Epithelial cell of prostate (primary cell): ENCODE measurements at places on chromosomes 13 and 19.

DNA sequence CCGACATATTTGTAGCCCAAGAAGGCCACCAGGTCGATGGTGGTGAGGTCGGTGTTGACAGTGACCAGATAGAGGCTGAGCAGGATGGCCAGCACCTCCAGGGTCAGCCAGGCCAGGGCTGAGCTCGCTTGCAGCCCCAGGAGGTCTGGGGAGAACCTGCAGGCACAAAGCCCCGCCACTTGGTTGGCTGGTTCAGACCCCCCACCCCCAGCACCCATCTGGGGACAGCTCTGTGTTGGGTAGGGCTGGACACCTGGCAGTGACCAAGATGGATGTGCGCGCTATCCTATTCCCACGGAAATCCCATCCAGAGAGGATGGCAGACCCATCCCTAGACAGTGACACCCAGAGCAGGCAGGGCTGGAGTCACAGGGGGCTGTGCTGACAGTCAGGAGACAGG, 3.5 kb downstream of the C19orf33 start:
- no peak for DNase-seq

- no peak for DNase-seq
Observed at GRCh38 chr13:63408331-63409189, 1992.9 kb upstream of the PCDH20 start.

GRCh38 chr13:40336228-40337221, 329.9 kb downstream of the FOXO1 start:
- no peak for DNase-seq

DNA sequence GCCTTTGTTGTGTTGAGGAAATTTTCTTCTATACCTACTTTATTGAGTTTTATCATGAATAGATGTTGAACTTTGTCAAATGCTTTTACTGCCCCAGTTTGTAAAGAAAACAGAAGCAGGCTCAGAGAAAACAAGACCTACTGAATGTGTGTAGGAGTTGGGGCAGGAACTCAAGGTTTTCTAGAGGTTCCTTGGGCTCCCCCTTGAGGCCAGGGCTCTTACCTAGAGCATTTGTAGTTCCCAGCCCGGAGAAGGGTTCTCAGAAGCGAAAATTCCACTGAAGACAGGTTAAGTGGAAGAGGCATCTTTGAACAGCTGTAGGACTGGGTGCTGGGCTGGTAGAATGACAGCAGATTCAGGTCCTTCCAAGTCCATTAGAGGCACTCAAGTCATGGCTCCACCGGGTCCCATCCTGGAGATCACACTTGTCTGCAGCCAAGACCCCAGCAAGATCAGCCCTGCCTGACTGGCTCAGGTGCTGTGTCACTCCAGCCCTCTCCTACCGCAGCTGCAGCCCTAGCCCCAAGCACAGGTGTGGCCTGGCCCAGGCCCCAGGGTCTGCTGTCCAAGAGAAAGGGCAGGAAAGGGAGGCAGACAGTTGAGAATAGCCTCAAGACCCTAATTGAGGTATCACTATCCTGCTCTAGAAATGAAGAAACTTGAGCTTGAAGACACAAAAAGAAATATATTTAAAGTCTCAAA, 425.5 kb downstream of the PCDH20 start:
- DNase-seq, result peak; percentile 14

- no peak for DNase-seq
Observed at GRCh38 chr19:39660661-39661060, 4.9 kb downstream of the LGALS16 start.

DNA sequence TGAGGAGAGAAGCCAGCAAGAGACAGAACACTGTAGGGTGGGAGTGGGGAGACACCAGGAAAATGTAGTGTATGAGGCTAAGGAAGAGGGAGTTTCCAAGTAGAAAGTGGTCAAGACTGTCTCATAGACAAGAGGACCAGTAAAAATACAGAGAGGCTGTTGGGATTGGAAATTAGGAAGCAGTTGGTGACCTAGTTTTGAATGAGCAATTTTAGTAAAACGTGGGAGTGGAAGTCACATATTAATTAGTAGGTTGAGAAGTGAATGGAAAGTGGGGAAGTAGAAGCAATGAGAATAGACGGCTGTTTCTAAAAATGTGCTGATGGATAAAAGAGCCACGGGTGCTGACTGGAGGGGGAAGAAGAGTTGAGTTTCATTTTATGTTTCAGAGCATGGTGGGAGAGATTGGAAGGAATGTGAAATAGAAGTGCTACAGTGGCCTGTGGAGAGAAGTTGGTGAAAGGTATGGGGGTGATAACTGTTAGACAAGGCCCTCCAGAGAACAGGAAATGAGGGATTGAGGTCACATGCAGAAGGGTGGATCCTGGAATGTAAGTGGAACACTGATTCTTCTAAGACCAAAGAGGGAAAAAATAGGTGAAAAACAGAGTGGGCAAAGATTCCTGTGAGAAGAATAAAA, 247.3 kb downstream of the MTUS2 start:
- no peak for DNase-seq

DNA sequence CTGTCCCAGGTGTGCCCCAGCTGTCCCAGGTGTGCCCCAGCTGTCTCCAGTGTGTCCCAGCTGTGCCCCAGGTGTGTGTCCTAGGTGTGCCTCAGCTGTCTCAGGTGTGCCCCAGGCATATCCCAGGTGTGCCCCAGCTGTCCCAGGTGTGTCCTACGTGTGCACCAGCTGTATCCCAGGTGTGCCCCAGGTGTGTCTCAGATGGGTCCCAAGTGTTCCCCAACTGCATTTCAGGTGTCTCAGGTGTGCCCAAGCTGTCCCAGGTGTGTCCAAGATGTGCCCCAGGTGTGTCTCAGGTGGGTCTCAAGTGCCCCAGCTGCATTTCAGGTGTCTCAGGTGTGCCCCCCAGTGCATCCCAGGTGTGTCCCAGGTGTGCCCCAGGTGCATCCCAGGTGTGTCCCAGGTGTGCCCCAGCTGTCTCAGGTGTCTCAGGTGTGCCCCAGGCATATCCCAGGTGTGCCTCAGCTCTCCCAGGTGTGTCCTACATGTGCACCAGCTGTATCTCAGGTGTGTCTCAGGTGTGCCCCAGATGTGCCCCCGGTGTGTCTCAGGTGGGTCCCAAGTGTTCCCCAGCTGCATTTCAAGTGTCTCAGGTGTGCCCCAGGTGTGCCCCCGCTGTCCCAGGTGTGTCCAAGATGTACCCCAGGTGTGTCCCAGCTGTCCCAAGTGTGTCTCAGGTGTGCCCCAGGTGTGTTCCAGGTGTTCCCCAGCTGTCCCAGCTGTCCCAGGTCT, 1.3 kb upstream of the GRK1 start:
- DNase-seq, result no peak

GRCh38 chr13:35693134-35693784, 216.8 kb upstream of the MAB21L1 start:
- DNase-seq, result no peak

DNA sequence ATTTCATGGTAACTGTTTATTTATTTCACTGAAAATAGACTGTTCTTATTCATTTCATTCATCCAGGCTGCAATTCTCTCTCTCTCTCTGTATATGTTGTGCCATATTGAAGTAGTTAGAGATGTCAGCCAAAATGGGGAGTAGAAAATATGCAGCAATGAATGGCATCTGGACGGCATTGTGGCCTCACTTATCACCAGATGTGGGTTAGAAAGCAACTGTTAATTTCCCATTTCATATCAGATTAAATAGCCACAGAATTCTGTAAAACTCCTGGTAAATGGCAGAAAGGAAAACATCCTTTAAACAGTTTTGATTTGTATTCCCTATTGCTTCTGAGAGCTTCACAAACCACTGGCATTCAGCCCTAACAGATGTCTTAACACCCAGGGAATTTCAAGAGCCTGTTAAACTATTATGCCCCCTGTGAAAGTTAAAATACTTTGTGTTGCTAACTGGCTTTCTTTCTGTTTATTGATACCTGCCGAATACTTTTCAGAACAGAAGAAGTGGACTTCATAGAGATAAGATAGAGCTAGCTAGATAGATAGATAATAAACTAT, 1763.3 kb upstream of the MIR17HG start:
- DNase-seq, result no peak

GRCh38 chr19:8731428-8732169, 10.2 kb downstream of the OR2Z1 start:
- DNase-seq, result no peak

DNA sequence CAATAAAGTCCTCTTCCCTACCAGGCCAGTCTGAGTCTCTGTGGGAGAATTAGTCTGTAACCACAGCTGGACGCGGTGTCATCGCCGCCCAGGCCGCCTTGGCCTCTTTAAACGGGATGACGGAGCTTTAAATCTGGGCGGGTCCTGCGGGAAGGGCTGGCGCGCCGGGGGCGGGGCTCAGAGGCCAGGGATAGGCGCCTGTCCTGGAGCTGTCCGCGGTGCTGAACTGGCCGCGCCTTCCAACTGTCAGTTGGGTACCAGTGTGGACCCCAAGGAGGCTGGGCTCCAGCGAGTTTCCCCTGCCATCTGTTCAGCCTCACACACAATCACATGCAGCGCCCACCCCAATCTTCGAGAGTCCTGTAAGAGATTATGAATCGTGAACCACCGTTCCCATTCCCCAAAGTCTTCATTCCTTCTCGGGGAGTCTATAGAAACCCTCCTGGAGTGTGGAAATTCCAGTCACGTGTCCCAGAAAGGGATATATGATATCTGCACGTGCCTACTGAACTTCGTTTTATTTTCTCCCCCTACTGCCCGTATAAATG, 11.5 kb downstream of the APLP1 start:
- DNase-seq, result peak; percentile 59

GRCh38 chr19:10404888-10405820, 1.8 kb upstream of the CDC37 start:
- DNase-seq, result no peak
